Left cardiac atrium (tissue), 4 donors: ENCODE measurements at places on chromosomes 1 and 21. TPM values are rescaled to one million over a fixed set of nuclear protein-coding genes. Genes with fewer than 3 reads are reported as not detected.
A peak's percentile ranks its signal among the peaks of the same experiment; 100 is the strongest.

The KRTAP19-1 gene
- not detected for total RNA-seq

The AGT gene
- total RNA-seq: 102 TPM

The TNFRSF8 gene
- total RNA-seq: 3.3 TPM

- DNase-seq: peak; percentile 13
Measured at GRCh38 chr1:227944090-227944930, 3.4 kb downstream of the WNT9A start.

DNA sequence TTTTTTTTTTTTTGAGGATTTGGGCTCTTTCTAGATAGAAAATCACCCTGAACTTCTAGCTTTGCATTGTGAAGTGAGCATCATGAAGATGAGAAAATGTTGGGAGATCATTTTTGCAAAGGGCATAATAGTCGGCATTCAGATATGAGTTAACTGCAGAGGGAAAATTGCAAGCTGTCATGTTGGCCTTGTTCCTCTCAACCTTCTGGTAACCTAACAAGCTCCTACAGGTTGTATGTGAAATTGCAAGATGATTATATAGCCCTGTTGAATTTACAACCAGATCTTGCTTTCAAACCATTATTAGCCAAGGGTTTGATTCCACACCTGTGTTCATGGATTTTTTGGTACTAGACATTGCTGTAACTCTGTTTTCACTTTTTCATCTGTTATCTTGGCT, 2.2 kb downstream of the ELOA start:
- DNase-seq: no peak

DNA sequence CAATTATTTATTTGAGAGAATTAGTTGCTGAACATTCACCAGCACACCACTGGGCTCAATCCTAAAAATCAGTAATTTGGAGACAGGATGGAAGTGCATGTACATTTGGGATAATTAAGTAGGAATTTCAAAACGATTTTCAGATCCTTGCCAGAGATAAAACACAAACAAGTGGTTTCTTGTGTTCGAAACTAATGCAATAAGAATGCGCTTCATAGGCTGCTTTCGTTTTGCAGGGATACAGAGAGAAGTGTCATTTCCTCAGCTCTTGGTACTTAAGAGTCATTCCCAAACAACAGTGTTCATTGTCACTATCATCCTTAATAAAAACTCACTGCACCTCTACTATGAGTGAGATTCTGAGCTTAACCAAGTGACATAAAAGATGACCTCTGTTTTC, 20.6 kb upstream of the USP24 start:
- DNase-seq: no peak

DNA sequence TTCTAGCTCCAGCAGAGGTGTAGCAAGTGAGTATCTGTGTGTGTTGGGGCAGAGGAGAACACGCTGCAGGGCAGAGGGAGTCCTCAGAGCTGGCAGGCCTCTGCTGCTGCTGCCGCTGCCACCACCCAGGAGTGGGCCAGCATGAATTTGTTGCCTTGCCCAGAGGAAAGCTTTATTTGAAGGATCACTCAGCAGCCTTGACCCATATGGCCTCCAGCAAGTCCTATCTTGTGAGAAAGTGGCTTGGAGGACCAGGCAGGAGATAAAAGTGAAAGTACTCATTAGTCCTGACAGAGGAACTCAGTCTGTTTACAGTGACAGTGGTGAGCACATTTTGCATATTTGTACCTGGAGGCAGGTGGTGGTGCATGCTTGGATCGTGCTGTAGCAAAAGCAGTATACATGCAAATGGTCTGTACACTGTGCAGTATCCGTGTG, 3.1 kb downstream of the TRAF5 start:
- no peak for DNase-seq

The CSDE1 gene
- total RNA-seq: 622 TPM

The SARS1 gene
- total RNA-seq: 109 TPM

GRCh38 chr1:87715471-87715870, 386.8 kb downstream of the LMO4 start:
- no peak for DNase-seq

DNA sequence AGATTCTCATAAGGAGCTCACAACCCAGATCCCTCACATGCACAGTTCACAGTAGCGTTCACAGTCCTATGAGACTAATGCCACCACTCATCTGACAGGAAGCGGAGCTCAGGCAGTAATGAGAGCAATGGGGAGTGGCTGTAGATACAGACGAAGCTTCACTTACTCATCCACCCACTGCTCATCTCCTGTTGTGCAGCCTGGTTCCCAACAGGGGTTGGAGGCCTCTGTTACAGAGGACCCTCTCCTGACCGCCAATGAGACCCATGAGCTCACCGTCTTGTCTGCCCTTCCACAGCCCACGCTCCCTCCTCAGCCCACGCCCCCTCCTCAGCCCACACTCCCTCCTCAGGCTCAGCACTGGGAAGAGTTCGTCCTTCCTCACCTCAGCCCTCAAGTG, 39.6 kb downstream of the RSPH1 start:
- DNase-seq: no peak

DNA sequence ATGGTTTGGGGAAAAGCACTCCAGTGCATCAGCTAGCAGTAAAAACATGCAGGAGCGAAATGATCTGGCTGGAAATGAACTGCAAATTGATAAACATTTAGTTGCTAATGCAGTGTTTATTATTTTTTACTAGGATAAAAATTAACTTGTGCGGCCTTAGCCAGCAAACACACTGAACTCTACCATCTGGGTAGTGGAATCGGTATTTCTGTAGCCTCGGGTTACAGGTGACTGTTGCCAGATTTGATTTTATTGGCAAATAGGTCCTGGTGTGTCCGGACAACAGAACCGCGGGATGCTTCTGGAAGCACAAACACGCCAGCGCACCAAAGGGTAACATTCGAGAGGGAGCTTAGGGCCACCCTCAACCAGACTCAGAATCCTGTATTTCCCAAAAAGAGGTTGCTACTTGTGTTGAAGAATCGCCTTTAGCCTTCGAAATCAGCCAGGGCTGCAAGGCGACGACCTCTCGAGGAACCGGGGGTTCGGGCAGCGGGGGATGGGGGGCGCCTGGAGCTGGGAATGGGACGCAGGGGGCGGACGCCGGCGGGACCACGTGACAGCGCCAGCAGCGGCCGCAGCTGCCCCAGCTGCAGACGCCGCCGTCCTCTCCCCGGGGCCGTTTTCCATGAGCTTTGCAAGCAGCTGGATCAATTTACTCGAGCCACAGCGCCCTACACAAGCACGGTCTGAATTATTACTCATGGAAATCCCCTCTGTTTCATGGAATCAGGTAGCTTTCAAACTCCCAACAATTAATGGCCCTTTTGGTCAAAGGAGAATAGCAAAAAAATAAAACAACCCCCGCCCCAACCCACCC, 158.8 kb downstream of the TOMM20 start:
- DNase-seq: peak; percentile 74

GRCh38 chr1:170732252-170732588, 68.3 kb downstream of the PRRX1 start:
- DNase-seq: no peak

GRCh38 chr1:151510957-151511635, at the start of gene CGN:
Gene CGN, plus strand, starts transcription at chr1:151511387. Its CDS starts 7,133 bp downstream, at chr1:151518520.
- peak; percentile 89 for DNase-seq

DNA sequence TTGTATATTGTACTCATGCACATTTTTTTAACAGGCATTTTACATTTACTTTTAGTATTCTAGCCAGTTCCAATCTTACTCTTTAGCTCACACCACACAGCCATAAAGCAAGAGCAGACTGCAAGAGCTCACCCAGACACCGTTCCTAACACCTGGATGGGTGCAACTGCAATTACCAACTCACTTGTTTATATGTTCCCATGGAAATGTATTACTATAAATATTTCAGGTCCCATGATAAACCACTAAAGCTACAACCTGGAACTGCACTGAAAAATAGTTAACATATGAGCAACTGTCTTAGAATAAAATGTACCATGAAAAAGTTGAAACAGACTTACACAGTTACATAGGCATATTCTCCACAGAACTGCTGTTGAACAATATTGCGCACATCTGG, 30.8 kb downstream of the USP48 start:
- no peak for DNase-seq

- no peak for DNase-seq
Measured at GRCh38 chr1:4178501-4179113, 278.5 kb upstream of the C1orf174 start.

DNA sequence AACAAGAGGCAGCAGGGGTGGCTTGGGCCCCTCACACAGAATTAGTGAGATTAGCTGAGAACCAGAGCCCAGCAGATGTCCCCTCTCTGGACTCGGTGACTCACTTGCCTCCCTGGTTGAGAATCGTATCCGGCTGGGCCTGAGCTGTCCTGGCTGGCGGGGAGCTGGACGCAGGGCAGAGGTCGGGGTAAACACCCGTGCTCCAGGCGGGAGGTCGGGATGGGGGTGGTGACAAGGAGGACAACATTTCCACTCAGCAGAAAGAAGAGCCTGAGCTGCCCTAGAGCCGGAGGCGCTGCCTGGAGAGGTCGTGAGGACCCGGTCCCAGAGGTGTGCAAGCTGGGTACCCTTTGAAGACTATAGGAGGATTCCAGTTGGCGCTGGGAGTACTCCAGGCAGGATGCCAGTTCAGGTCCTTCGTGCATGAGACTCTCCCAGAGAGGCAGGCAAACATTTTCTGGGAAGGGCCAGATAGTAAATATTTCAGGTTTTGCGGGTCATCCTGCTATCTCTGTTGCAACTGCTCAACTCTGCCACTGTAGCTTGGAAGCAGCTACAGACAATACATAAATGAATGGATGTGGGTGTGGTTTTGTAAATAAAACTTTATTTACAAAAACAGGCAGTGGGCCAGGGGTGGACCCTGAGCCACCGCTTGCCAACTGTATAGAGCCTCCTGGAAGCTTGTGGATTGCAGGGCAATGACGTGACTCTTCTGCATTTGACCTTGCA, 116.8 kb upstream of the WNT4 start:
- DNase-seq: no peak

The NBPF4 gene
- not detected for total RNA-seq

GRCh38 chr21:41128981-41129380, 39.0 kb upstream of the BACE2 start:
- DNase-seq: no peak

DNA sequence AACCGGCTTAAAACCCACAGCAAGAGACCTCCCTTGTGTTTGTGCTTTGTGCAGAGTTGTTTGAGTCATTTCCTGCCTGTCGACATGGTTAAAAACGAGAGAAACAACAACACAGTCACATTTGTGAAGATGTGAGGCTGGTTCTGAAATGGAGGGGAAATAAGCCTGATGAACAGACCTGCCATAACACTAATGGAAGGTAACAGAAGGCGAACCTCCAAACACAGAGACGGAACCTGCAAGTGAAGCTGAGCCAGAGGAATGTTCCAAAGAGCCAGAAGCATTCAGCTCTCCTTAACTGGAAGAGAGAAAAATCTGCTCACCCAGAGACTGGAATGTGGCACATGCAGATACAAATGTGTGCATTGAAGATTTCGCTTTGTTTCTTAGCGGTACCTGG, 53.2 kb upstream of the RAVER2 start:
- DNase-seq: no peak

DNA sequence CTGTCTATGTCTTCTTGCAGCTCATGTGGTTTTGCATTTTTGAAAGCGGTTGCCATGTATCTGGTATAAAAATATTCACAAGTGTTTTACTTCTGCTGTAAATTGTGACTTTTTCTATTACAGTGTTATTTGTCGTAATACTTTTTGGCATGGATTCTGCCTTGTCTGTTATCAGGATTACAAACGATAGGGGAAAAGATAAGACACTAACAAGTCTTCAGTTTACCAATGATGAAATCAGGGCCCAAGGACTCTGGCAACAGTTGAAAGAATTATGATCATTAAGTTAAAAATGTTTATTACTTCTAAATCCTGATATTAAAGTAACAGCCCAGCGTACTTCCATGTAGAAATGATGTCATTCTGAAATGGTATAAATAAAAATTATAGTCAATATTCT, 298.8 kb downstream of the KIF26B start:
- DNase-seq: no peak

DNA sequence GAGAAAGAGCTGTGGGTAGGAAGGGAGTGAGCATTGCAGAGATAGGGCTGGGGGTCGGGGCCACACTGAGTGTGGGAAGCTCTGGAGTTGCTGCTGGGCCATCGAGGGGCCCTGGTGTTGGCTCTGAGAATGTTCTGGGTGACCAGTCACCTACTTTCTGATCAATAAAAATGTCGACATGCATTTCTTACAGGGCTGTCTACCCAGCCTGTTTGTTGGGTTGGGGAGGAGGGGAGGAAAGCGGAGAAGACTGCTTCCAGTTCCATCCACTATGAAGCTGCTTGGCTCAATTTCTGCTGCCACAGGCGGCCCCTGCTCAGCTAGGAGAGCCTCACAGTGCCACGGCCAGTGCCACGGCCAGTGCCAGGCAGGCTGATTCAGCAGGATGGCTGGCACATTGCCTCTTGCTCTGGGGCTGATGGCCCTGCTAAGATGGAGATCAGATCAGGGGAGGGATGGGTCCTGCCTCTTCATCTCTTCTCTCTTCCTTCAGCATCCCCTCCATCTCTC, 3.0 kb upstream of the PADI3 start:
- no peak for DNase-seq

The ABCA4 gene
- total RNA-seq: 0.21 TPM

DNA sequence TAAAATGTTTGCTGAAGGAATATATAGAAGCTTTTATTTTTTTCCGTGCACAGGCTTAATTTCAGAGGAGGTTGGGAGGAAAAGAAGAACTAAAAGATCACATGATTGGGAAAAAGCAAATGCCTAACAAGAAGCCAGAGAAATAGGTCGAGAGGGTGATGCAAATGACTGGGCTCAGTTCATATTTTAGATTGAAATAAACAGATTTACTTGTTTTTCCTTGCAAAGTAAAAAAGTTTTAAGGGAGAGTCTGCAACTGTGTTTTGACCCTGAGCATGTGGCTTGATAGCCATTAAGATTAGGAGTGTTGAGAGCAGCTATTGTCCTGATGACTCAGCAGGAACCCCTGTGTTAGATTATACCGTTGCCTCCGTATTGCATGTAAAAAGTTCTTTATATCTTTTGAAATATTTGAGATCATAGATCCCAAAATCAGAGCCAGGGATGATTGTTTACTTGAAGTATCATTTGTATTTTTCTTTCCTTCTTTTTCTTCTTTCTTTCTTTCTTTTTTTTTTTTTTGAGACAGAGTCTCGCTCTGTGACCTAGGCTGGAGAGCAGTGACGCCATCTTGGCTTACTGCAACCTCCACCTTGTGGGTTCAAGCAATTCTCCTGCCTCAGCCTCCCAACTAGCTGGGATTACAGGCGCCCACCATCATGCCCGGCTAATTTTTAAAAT, 20.2 kb downstream of the CLIC4 start:
- no peak for DNase-seq

The OR2M7 gene
- total RNA-seq: not detected

- DNase-seq: no peak
Measured at GRCh38 chr21:42135386-42136052, 64.4 kb downstream of the UMODL1 start.

- no peak for DNase-seq
Measured at GRCh38 chr1:174988539-174988938, 11.2 kb upstream of the CACYBP start.

The STUM gene
- total RNA-seq: 0.42 TPM

The DENND1B gene
- total RNA-seq: 17.1 TPM

The F13B gene
- total RNA-seq: not detected

GRCh38 chr1:10473145-10473765, 926 bp upstream of the DFFA start:
- DNase-seq: no peak
